ENCODE measurements at places on chromosomes 16 and 17.
A peak's percentile ranks its signal among the peaks of the same experiment; 100 is the strongest.

DNA sequence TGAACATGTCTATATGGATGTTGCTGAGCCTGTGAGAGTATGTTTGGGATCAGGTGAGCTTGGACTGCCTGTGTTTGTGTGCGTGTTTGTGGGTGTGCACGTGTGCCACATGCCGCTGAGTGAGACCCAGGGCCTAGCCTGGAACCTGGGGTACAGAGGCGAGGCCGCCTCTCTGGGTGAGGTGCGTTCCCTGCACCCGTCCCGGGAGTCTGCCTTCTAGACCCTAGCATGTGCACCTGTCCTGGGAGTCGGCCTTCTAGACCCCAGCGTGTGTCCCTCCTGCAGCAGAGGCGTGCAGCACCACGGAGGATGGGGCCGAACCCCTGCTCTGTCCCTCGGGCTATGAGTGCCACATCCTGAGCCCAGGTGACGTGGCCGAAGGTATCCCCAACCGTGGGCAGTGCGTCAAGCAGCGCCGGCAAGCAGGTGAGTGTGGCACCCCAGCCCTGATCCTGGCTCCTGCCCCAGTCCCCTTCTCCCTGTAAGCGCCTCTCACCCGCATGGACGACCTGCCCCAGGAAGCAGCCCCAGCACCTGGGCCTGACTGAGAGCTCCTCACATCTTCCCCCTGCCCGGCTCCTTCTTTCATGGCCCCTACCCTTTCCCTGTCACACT, 24.6 kb downstream of the WFDC1 start:
- no peaks in the 10 kb centered on the region for H3K27me3 ChIP-seq
- no peak for DNase-seq
- H3K36me3 ChIP-seq: no peaks in the 10 kb centered on the region

DNA sequence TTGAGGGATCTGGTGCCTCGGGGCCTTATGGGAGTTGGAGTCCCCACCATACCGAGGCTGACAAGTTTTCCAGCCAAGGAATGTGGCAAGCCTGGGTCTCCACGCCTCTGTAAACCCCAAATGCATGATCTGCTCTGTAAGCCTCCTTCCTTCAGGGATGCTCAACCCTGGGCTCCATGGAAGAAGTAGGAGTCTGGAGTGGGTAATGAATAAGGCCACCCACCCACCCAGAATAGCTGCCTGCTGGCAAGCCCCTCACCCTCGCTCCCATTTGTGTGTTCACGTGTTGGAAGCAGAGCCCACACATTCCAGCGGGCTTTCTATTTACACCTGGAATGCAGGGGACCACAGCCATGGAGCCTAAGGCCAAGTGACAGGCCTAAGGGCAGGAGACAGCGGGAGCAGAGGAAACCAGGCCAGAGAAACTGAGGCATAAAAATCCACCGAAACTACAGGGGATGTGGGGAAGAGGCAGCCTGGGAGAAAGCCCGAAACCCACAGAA, 4.4 kb downstream of the DLG4 start:
- no peaks in the 10 kb centered on the region for H3K27me3 ChIP-seq
- H3K4me3 ChIP-seq: peak overlapping the region; percentile 64
- no peaks in the 10 kb centered on the region for H3K36me3 ChIP-seq
- H3K27ac ChIP-seq: peak overlapping the region; percentile 53

GRCh38 chr17:17679748-17680147, 1.5 kb upstream of the RAI1 start:
- no peak for DNase-seq
- H3K27me3 ChIP-seq: no peaks in the 10 kb centered on the region
- no peak overlapping the region for H3K27ac ChIP-seq
- no peaks in the 10 kb centered on the region for H3K36me3 ChIP-seq

- no peak overlapping the region for H3K4me3 ChIP-seq
- H3K4me1 ChIP-seq: peaks cover 6% of the 10 kb centered on the region
- DNase-seq: no peak
- no peaks in the 10 kb centered on the region for H3K27me3 ChIP-seq
- H3K27ac ChIP-seq: no peak overlapping the region
Measured at GRCh38 chr17:15432807-15433611, 34.4 kb downstream of the CDRT4 start.

GRCh38 chr17:65222214-65222738, 85.1 kb downstream of the RGS9 start:
- H3K27me3 ChIP-seq: no peaks in the 10 kb centered on the region
- H3K27ac ChIP-seq: no peak overlapping the region
- no peak for DNase-seq
- no peak overlapping the region for H3K4me3 ChIP-seq
- H3K4me1 ChIP-seq: no peaks in the 10 kb centered on the region

DNA sequence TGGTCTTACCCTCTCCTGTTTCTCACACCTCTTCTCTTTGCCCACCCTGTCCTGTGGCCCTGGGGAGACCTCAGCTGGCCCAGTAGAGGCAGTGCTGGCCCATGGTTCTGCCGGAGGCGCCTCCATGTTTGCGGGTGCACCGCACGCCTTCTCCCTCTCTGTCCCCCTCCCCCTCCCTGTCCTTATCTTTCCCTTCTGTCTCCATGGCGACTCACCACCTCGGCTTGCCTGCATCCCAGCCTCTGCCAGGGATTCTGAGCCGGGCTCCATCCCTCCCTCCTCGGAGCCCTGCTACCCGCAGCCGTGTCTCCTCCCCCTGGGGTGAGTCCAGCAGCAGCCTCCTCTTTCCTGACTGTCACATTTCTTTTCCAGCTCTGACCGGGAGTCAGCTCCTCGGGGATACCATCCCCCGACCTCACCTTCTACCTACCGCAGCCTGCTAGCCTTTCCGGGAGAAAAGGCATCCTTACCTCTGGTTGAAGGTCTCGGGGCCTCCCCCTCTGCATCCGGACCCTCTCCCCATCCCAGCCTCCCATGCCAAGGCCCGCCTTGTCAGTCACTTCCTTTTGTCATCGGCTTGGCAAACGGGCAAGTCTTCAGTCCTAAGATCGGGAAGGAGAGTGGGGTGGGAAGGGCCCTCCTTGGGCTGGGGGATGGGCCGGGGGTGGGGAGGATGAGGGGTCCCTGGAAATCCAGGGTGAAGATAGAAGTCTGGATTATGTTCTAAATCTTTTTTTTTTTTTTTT, at the start of gene RNF112:
RNF112 (plus strand) TSS at position 358 of the 746 bp plus-strand sequence; CDS start at position 535, 177 bp downstream.
- H3K4me1 ChIP-seq: no peaks in the 10 kb centered on the region
- no peaks in the 10 kb centered on the region for H3K36me3 ChIP-seq
- no peak for DNase-seq
- H3K27me3 ChIP-seq: no peaks in the 10 kb centered on the region
- no peak within 1 kb of the TSS for H3K27ac ChIP-seq
- no peak within 1 kb of the TSS for H3K4me3 ChIP-seq

DNA sequence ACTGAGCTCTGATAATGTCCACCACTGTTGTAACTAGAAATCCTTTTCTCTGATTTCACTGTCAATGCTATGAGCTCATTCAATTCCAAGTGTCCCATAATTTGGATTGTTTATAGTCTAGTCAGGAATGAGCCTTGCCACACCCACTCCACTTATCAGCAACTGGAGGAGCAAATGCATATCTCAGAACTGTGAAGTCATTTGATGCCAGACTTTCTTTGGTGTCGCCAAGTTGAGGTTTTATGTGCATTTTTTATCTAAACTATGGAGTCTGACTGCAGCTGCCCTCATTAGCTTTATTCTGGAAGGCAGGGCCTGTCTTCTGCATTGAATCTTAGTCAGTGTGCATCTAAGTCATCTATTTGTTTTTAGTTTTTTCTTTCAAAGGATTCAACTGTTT, 361.3 kb downstream of the PMP22 start:
- H3K27me3 ChIP-seq: no peaks in the 10 kb centered on the region
- no peaks in the 10 kb centered on the region for H3K36me3 ChIP-seq
- H3K4me3 ChIP-seq: no peak overlapping the region
- no peaks in the 10 kb centered on the region for H3K4me1 ChIP-seq

GRCh38 chr16:31400191-31400590, 7.1 kb downstream of the ITGAD start:
- DNase-seq: no peak
- H3K4me1 ChIP-seq: peaks cover 4% of the 10 kb centered on the region
- no peak overlapping the region for H3K27ac ChIP-seq
- H3K4me3 ChIP-seq: no peak overlapping the region

GRCh38 chr17:35713069-35713728, 18.2 kb upstream of the RASL10B start:
- no peaks in the 10 kb centered on the region for H3K27me3 ChIP-seq
- no peak overlapping the region for H3K27ac ChIP-seq

GRCh38 chr17:82687375-82687861, 11.1 kb downstream of the RAB40B start:
- no peak for DNase-seq
- H3K27ac ChIP-seq: no peak overlapping the region
- no peaks in the 10 kb centered on the region for H3K4me1 ChIP-seq
- H3K27me3 ChIP-seq: no peaks in the 10 kb centered on the region
- H3K36me3 ChIP-seq: no peaks in the 10 kb centered on the region

GRCh38 chr17:40290629-40291280, 3.1 kb downstream of the CDC6 start:
- no peaks in the 10 kb centered on the region for H3K4me1 ChIP-seq
- no peak overlapping the region for H3K27ac ChIP-seq
- H3K27me3 ChIP-seq: no peaks in the 10 kb centered on the region
- peak; percentile 85 for DNase-seq

GRCh38 chr16:55040366-55041086, 109.9 kb downstream of the IRX5 start:
- H3K27me3 ChIP-seq: no peaks in the 10 kb centered on the region
- no peak for DNase-seq

- no peak overlapping the region for H3K4me3 ChIP-seq
- no peak for DNase-seq
- H3K27ac ChIP-seq: peak overlapping the region; percentile 13
- no peaks in the 10 kb centered on the region for H3K36me3 ChIP-seq
- peaks cover 45% of the 10 kb centered on the region for H3K4me1 ChIP-seq
Measured at GRCh38 chr16:24984903-24985675, 30.1 kb downstream of the ARHGAP17 start.

Measured in testis (tissue), 5 donors.